ENCODE measurements at places on chromosomes 4 and X.
A peak's percentile ranks its signal among the peaks of the same experiment; 100 is the strongest.

DNA sequence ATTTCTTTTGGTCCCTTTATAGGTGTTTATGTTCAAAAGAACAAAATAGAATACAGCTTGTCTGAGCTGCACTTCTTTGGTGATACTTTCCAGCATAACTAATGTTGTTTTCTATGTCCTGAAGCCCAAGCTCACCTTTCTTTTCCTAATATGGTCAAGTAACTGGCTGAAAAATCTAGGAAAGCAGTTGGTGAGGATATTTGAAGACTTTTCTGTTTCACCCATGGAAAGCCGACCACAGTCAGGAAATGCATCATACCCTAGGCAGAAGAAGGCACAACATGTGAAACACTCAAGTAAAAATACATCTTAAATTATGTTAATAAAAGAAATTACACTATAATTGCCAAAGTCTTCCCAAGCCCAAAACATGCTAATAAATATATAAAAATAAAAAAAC lies 337.0 kb downstream of the PDGFC start:
- no peak for DNase-seq

DNA sequence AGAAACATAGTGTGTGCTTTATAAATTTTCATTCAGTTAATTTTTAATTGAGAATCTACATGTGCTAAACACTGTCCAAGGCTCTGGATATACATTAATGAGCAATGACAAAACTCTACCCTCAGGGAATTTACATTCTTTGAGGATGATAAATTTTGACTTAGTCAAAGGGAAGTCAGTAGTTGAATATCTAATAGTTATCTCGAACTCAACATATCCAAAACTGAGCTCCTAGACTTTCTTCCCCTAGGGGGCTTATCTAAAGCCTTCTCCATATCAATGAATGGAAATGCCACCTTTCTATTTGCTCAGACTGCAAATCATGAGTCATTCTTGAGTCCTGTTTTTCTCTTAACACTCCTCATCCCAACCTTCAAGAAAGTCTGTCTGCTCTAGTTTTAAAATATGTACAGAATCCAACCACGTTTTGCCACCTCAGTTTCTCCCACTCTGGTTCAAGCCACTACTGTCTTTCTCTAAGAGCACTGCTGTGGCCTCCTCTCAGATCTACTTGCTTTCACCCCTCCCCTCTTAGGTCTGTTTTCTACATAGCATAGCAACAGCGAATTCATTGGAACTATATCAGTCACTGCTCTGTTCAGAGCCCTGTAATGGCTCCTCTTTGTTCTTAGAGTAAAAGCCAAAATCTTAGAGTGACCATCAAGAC lies 9.5 kb downstream of the PARM1 start:
- DNase-seq = no peak

GRCh38 chr4:166064721-166065120 lies 191.7 kb downstream of the TLL1 start:
- no peak for DNase-seq

- DNase-seq = no peak
Observed at GRCh38 chr4:77445823-77446222, 159.8 kb upstream of the CXCL13 start.

- no peak for DNase-seq
Observed at GRCh38 chr4:163470391-163470790, 3.2 kb downstream of the TKTL2 start.

GRCh38 chrX:16827225-16827624 lies 41.0 kb downstream of the TXLNG start:
- DNase-seq = no peak

DNA sequence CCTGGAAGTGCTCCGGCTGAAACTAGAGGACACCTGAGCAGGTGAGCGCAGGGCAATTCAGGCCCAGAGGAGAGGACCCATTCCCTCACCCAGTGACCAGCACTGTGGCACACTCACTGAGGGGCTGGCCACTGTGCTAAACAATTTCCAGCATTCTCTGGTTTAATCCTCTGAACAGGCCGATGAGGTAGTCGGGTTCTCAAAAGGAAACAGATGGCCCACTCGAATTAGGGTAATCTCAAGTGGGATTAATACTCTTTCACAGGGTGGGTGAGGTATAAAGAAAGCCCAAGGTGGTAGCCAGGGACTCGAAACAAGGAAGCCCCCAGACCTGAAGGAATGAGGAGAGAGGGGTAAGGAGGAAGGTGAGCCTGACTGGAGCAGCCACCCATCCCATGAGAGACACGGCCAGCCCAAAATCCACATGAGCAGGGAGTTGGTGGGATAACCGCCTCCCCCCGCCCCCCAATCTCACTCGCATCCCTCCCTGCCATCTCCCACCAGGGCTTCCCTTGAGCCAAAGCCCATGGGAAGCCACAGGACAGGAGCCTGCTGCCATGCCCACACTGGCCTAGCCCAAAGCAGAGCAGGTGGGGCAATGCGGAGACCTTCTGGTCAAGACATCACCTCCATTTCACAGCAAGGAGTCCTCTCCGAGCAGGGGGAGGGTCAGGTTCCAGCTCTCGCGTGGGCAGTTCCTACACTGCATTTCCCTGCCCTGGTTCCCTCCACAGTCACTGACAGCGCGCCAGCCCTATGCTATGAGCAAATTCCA lies 55.0 kb downstream of the SH3KBP1 start:
- no peak for DNase-seq

DNA sequence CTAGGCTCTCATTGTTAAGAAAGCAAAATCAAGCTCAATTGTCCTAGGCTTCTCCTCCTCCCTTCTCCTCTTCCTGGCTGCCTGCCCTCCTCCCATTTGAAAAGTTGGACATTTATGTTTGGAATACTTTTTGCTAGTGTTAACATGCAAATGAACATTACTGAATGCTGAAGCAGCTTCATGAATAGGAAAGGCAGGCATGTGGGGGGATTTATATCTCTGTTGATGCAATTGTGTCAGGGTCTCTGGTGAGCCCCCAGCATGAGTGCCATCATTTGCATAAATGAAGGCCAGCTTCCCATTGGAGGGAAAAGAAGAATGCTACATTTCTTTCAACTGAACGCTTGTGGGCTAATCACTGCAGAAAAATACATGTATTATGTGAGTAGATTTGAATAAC lies 160.1 kb upstream of the NDST3 start:
- no peak for DNase-seq

GRCh38 chr4:144461906-144462305 lies 184.1 kb upstream of the HHIP start:
- no peak for DNase-seq

DNA sequence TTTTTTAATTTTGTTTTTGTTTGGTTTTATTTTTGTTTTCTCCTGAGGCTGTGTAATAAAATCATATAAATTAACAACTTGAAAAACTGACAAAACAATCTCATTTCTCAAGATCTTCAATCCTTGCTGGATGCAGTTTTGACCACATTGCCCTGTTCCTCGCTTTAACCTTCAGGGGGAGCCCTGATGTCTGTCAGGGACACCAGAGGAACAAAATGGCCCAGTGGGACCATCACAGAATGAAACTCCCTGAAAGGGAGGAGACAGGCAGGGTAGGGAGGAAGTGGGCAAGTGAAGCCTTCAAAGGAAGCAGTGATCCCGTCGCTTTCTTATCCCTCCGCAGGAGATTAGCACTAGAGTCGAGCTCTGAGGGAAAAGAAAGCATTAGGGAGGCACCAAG lies 274.9 kb upstream of the LDB2 start:
- DNase-seq = peak; percentile 57

GRCh38 chrX:54819201-54819600 lies 11.7 kb downstream of the MAGED2 start:
- DNase-seq = no peak

- no peak for DNase-seq
Observed at GRCh38 chr4:170231377-170231776, 141.6 kb upstream of the AADAT start.

DNA sequence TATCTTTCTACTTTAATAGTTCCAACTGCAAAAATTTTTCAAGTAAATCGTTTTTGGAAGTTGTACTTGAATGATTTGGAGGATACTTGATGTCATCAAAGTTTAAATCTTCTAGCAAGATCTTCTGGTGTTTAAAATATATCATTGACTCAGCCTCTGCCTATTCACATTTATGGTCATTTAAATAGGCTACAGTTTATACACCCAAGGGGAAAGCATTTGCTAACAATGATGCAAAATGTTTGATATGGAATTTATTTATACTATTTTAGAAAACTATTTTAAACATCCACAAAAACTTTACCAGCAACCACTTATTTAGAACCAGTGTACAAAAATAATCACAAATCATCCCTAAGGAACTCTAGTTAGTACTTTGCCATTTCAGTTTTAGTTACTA lies 123.3 kb upstream of the STIM2 start:
- DNase-seq = no peak

DNA sequence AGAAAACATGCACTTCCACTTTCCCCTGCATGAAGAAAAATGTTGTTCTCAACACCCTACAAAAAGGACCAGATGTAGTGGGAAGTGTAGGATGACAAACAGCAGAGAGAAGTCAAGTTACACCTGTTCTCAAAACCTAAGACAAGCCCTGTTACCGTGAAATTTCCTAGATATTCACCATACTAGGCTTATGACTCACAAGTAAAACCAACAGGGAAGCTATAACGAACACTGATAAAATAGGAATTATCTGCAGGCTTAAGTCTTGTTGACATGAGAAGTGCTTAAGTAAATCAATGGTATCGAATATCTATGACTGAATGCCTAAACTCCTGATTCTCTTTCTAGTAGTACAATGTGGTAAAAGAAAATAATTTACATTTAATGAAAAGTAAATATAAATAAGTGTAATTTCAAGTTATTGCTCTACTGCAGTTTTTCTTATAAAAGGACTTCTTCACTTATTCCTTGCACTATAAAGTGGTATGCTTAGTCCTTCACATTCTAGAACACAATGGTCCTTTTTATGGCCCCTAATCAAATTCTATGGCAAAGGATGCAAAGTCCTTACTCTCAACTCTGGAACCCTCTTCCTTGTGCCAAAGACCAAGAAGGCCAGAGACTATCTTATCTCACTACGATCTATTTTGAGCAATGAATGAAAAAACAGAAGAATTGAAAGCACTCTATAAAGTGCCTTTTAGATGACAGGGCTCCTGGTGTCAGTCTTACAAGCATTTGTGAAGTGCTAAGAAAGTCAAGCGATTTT lies 19.6 kb downstream of the AP1S2 start:
- DNase-seq = no peak

GRCh38 chr4:127849505-127850234 lies 31.0 kb upstream of the PLK4 start:
- DNase-seq = no peak

DNA sequence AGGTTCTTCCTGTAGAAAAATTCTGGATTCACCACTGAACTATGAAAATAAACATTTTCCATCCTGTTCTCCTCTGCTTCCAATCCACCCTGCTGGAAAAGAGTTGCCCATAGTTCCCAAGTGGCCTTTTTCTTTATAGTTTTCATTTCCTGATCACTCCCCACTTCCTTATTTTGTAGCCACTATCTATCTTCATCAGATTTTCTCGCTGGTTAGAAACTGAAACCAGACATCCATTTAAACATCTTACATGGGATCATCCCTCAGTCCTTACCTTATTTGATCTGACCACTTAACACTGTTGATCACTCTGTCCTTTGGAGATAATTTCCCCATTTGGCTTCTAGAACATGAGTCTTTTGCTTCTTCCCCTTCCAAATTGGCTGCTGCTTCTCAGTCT lies 42.2 kb upstream of the SCOC start:
- DNase-seq = no peak

GRCh38 chr4:148332486-148332885 lies 109.7 kb downstream of the NR3C2 start:
- DNase-seq = no peak

GRCh38 chrX:152656890-152657289 lies 19.2 kb downstream of the GABRQ start:
- no peak for DNase-seq

- DNase-seq = no peak
Observed at GRCh38 chr4:26058537-26058936, 144.5 kb downstream of the SMIM20 start.

DNA sequence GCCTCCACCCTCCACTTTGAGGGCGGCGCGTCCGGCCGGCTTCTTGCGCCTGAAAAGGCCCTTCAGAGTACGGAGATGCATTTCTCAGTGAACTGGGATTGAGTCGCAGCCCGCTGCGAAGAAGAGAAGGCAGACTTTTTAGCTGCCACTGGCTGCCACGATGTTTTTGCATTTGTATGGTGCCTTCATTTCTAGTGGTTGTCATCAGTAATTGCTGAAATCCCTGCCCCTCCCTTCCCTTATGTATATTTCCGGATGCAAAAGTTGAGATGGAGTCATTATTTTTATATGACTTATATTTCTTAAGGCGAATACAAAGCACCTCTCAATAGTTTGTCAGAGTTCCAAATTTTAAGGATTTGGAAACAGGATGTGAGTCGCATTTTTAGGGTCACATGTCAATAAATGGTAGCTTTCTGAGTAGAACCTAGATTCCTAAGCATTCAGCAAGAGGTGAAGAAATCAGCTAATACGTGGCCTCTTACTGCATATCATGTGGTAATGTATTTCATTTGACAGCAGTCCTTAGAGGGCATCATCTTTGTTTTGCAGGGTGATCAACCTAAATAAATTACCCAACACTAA lies 658 bp downstream of the ATP6AP2 start:
- no peak for DNase-seq

- no peak for DNase-seq
Observed at GRCh38 chr4:2862528-2862927, 18.9 kb downstream of the ADD1 start.

DNA sequence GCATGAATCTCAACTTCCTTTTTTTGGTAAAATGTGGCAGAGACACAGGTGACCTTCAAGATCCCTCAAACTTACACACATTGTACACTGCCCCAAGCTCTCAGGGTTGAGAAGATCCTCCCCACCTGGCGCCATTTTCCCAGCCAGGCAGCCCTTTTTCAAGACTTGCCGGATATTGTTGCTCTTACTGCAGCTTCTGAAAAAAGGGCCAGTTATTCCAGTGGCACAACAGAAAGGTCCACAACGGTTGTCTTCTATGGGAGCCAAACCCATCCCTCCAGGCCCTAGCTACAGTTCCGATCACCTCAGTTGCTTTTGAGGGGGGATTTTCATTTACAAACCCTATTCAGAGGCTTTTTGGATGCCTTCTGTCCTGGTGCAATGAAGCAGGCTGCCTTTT lies 101.1 kb downstream of the CHIC2 start:
- no peak for DNase-seq

- peak; percentile 4 for DNase-seq
Observed at GRCh38 chrX:155070663-155070974, 317 bp downstream of the CMC4 start.

- no peak for DNase-seq
Observed at GRCh38 chr4:77418333-77418732, 187.3 kb upstream of the CXCL13 start.

- no peak for DNase-seq
Observed at GRCh38 chr4:82696117-82696860, 102.3 kb downstream of the SCD5 start.

DNA sequence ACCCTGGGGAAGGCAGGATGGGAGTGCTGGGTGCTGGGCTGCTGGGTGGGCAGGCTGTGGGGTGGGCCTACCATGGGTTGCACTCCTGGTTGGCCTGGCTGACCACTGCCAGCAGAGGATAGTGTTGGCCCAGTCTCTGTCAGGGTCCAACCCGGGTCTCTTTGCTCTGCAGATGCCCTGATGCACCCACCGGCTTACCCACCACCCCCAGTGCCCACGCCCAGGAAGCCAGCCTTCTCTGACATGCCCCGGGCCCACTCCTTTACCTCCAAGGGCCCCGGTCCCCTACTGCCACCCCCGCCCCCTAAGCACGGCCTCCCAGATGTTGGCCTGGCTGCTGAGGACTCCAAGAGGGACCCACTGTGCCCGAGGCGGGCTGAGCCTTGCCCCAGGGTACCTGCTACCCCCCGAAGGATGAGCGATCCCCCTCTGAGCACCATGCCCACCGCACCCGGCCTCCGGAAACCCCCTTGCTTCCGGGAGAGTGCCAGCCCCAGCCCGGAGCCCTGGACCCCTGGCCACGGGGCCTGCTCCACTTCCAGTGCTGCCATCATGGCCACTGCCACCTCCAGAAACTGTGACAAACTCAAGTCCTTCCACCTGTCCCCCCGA lies 14.2 kb upstream of the ADD1 start:
- no peak for DNase-seq
